ENCODE measurements at places on chromosomes 2 and 18. TPM values are rescaled to one million over a fixed set of nuclear protein-coding genes. Genes with fewer than 3 reads are reported as not detected.

- DNase-seq, result peak; percentile 43
- no peaks in the 10 kb centered on the region for H3K4me1 ChIP-seq
- H3K27ac ChIP-seq, result no peak overlapping the region
- no peak overlapping the region for H3K4me3 ChIP-seq
- no peaks in the 10 kb centered on the region for H3K36me3 ChIP-seq
Measured at GRCh38 chr18:13566941-13567746, 159.2 kb downstream of the FAM210A start.

- H3K27ac ChIP-seq, result peak overlapping the region; percentile 66
- H3K27me3 ChIP-seq, result no peaks in the 10 kb centered on the region
- H3K4me1 ChIP-seq, result peaks cover 8% of the 10 kb centered on the region
- no peak overlapping the region for H3K4me3 ChIP-seq
- peak; percentile 79 for DNase-seq
Measured at GRCh38 chr2:48433682-48434081, 96.3 kb upstream of the STON1 start.

- no peak overlapping the region for H3K27ac ChIP-seq
- peak overlapping the region; percentile 25 for H3K4me3 ChIP-seq
- peaks cover 6% of the 10 kb centered on the region for H3K4me1 ChIP-seq
- DNase-seq, result no peak
- H3K27me3 ChIP-seq, result no peaks in the 10 kb centered on the region
- H3K36me3 ChIP-seq, result no peaks in the 10 kb centered on the region
Measured at GRCh38 chr2:111117598-111118480, 2.9 kb upstream of the BCL2L11 start.

The KIF5C gene
- 146 TPM for total RNA-seq

The TNFRSF11A gene
- 2.4 TPM for total RNA-seq

Data from testis (tissue), 5 donors.